ENCODE measurements at places on chromosomes 5 and 9.

GRCh38 chr5:9468060-9468388 is 77.9 kb downstream of the SEMA5A start:
- no peak for DNase-seq

DNA sequence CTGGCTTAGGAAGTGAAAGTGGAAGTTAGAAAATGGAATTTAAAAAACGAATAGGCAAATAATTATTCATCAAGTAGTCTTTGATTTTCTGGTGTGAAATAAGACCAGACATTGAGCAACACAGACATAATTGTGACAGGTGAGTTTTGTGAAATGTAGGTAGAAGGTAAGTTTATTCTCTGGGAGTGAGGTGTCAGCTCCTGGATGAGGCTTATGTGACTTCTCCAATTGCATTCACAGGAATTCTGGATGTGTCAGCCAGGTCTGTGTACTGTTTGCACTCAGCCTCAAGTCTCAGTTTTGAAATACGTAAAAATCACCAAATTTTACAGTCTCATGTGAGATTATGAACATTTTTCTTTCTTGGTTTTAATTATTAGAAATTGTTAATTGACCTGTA is 537.6 kb downstream of the CETN3 start:
- no peak for DNase-seq

DNA sequence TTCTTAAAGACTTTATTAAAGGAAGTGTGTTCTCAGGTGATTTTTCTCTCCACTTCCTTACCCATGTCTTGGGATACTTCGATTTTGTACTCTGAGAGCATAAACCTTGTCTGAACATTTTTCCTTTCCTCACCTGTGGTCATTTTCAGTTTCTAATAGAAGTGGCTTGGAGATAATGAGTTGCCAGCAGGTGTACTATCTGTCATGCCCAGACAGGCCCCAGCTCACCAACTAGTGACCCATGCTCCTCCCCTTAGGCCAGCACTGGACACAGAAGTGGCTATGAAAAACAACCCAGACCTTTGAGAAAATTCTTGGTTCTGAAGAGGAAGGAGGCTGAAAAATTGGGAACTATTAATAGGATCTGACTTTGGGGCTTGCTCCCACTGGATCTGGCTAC is 49.2 kb upstream of the SMIM32 start:
- no peak for DNase-seq

DNA sequence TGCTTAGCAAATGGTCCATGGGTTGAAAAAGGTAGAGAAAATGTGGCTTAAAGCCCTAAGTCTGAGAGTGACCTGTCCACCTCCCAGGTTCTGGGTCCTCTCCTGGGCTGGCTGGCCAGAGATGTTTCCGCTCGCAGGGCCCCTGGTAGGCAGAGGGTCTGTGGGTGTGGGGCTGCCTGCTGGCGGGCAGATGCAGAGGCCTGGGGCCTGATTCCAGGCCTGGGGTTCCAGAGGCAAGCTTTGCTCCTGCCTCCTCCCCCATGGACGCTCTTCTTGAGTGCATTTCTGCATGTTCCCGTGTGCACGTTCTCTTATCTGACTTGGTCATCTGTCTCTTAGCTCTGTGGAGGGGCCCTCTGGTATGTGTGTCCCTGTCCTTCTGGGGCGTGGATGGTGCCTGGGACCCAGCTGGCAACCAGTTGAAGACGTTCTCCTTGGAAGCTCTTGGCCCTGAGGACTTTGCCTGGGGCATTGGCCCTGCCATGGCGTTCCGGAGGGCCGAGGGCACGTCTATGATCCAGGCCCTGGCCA is 3.8 kb downstream of the MIGA2 start:
- DNase-seq: no peak

- DNase-seq: no peak
Observed at GRCh38 chr5:127011961-127012644, 18.3 kb downstream of the MARCHF3 start.

DNA sequence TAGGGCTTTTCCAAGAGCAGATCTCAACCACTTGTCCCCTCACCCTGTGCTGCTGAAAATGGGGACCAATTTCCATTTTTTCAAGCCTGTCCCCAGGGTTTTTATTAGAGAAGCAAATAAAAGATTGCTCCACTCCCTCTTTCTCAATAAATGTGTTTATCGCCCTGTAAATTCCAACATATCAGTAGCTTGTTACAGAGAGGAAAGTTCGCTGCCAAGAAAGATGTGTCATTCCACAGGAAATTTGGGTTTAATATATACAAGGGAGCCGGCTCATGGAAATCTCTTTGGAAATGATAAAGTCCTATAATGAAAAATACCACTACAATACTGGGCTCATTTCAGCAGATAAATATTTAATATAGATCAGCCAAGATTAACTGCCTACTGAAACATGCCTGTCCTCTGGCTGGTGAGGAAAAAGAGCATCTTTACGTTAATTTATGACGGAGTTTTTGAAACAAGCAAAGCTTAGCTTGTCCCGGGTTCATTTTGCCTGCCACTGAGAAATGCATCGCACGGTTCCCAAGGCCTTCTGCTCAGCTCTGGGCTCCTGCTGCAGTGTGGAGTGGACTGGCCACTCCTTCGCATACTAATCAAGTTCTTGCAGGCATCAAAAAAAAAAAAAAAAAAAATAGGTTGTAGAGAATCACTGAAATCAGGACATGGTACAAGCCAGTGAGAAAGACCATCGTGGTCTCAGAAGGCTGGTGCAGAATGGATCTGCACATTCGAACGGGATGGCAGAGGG is 84.5 kb downstream of the BRINP1 start:
- no peak for DNase-seq

GRCh38 chr9:131584858-131585257 is 39.5 kb downstream of the PRRT1B start:
- no peak for DNase-seq

DNA sequence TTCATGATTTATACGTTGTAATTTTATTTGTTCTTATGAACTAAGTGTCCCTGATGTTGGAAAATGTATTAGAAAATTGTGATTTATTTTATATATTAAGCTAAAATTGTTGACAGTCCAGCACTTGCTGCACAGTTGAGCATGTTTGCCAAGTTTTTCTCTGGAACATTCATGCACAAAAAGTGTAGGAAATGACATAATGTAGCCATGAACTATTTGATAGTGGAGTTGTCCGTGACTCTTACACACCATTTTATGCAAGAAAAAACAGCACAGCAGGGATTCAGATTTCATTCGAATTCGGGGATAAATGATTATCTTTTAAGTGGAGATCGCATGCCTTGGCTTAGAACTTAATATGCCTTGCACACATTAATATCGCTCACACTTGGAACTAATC is 708.6 kb upstream of the WWC1 start:
- no peak for DNase-seq

DNA sequence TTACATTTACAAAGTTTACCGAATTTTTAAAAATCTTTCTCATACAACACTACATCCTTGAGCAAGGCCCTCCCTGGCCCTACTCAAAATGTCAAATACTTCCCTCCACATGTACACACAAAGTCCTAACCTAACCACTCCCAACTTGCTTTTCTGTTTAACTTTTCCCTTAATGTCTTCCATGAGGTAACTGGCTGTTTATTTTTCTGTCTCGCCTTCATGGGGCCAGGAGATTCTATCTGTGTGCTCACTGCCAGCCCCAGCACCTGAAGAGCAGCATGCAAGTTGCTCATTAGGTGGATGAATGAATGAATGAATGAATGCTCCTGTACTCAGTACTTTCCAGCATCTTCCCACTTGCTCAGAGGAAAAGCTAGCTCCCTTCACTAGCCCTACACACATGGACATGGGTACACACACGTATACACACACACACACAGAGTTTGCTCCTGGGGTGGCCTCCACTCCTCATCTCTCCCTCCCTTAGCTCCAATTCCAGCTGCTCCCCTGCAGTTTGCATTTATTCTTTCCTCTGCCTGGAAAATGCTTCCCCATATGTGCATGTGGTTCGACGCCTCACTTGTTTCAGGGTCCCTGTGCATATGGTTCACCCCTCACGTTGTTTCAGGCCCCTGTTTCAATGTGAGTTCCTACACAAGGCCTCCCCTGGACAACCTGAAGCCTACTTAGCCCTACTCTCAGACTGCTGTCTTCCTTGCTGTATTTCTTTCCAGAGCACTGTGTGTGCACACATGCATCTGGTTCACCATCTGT is 165.2 kb downstream of the ROR2 start:
- DNase-seq: no peak

- no peak for DNase-seq
Observed at GRCh38 chr9:118561051-118561450, 808.2 kb downstream of the BRINP1 start.
